ENCODE measurements at places on chromosomes 16 and 17.

DNA sequence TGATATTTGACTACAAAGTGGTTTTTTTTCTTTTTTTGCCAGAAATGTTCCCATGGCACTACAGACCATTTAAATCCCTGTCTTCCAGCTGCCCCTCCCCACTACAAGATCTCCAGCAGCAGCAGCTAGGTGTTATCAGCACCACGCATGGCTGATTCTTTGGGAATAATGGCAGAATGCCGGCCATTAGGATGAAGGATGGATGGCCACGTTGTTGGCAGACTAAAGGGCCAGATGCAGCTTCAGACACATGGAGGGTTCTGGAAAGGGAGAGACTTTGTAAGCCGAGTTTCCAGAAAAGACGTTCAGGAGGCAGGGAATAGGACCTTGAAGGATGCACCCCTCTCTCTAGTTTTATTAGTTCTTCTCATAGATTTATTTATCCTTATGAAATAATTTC, 10.3 kb upstream of the MED9 start:
- ATAC-seq, result no peak

- no peak for ATAC-seq
Measured at GRCh38 chr16:82160226-82160625, 9.8 kb downstream of the MPHOSPH6 start.

GRCh38 chr17:55312852-55313251, 48.1 kb downstream of the HLF start:
- no peak for ATAC-seq

GRCh38 chr16:69861292-69862030, 89.7 kb upstream of the CLEC18A start:
- no peak for ATAC-seq

DNA sequence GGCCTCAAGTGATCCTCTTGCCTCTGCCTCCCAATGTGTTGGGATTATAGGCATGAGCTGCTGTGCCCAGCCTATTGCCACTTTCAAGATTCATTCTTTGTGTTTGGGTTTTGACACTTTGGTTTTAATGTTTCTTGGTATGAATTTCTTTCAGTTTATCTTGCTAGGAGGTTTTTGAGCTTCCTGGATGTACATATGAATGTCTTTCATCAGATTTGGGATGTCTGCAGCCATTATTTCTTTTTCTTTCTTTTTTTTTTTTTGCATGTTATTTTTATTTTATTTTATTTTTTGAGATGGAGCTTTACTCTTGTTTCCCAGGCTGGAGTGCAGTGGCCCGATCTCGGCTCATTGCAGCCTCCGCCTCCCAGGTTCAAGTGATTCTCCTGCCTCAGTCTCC, 18.5 kb downstream of the MRPL45 start:
- ATAC-seq, result no peak

DNA sequence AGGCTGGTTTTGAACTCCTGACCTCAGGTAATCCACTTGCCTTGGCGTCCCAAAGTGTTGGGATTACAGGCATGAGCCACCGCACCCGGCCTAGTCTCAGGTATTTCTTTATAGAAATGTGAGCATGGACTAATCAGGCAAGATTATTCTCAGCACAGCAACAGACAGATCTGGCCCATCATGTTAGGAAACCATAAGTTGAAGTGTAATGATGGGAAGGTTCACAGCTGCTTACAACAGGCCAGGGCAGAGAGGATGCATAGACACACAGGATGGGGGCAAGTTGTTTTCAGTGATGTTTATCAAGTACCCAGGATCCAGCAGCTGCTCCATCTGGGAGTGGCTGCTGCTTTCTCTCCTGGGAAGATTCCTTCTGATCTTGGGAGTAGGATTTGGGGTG, 16.6 kb upstream of the NOS2 start:
- ATAC-seq, result no peak

DNA sequence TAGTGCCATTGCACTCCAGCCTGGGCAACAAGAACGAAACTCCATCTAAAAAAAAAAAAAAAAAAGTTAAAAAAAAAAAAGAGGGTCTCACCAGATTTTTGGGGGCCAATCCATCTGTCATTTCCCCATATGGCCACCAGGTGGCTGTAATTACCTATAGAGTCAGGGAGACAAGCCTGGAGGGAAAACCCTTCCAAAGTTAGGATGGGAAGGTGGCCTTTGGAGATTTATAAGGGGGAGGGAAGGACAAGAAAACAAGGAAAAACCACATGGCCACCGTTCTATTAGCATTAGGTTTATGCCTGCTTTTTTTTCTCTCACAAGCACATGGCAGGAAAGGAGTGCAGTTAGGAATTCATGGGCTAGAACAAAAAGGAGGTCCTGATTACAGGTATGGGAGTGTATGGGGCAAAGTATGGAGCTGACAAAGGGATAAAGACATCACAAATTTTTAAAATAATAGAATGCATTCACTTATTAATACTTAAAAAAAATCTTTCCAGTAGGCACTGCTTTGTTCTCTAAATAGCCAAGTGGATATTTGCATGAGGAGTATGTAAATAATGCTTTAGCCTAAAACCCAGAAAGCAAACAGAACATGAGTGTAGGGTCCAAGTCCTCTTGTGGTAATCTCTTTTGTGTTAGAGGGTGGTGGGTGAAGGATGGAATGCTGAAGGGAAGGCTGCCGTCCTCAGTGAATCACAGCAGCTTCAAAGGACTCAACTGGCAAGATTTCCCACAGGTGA, 5.1 kb downstream of the CYB5D1 start:
- no peak for ATAC-seq

DNA sequence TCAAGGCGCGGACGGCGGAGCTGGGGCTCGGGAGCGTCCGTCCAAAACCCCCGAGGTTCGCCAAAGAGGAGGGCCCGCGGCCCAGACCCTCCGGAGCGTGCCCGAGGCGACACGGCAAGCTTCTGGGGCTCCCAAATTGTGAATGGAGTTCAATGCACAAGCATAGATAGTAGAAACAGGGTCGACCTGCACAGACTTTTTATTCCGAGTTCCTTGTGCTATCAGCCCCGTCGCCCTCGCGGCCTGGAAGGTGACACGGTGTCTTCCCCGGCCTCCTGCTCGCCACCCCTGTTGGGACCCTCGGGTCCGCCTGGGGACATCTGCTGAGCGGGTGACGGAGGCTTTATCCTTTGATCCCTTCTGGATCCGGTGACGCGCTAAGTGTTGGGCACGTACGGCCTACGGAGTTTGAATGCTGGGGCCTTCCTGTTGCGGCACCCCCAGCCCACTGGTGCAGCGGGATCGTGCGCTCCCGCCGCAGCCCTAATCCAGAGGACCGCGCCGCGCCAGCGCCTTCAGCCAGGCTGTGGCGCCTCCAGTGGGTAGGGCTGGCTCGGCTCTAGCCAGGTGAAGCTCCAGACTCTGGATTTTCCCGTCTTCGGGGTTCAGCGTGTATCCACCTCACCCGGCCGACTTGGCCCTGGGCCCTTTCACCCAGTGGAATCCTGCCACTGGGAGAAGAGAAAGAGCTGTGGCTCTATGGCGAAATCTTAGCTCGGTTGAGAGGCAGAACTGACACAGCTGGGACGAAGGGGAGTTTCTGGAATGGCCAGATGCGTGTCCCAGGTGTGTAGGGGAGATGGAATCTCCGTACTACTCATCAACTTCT, 17.0 kb upstream of the NTN1 start:
- no peak for ATAC-seq

- ATAC-seq, result no peak
Measured at GRCh38 chr17:39634384-39634871, 2.5 kb upstream of the STARD3 start.

- ATAC-seq, result no peak
Measured at GRCh38 chr17:40472733-40473452, 28.5 kb downstream of the TNS4 start.

DNA sequence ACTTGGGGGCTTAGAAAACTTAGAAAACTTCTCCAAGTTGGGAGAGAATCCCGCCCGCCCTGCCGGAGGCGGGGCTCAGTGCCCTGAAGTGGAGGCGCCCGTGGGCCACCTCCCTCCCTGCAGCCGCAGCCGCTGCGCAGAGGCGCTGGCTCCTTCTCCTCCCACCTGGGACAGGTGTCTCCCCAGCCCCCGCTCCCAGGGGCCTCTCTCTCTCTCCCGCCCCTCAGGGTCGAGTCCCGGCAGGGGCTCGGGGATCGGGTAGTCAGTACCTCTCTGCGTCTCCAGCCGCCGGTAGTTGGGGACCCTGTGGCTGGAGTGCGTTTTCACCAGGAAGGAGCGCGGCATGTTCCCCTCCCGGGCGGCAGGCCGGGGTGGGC, 257 bp downstream of the SNAI3 start:
- peak; percentile 21 for ATAC-seq

- ATAC-seq, result peak; percentile 5
Measured at GRCh38 chr16:2091547-2092255, 43.9 kb downstream of the TSC2 start.

GRCh38 chr16:86086471-86086870, 187.5 kb downstream of the IRF8 start:
- ATAC-seq, result no peak

DNA sequence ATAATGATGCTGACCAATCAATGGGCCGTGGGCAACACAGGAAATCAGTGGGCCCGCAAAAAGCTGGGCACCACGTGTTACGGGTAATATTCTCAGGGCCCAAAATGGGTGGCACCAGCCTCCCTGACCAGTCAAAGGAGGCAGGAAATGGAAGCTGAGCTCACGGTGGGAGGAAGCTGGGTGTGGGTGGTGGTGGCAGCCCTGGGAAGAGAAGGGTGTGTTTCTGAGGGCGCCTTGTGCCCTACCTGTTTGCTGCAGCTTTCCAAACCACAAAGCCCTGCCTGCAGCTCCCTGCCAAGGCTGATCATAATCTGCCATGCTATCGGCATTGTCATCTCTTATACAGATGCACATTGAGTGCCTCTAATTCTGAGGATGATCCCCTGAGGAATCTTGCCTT, 457.9 kb downstream of the SLC39A11 start:
- ATAC-seq, result no peak

All from activated CD4-positive, CD25-positive, alpha-beta regulatory T cell treated with anti-CD3 and anti-CD28 coated beads, Interleukin-2, amount 50 U/mL, for 24 hours (primary cell).